ENCODE measurements at places on chromosomes 11 and 22.

DNA sequence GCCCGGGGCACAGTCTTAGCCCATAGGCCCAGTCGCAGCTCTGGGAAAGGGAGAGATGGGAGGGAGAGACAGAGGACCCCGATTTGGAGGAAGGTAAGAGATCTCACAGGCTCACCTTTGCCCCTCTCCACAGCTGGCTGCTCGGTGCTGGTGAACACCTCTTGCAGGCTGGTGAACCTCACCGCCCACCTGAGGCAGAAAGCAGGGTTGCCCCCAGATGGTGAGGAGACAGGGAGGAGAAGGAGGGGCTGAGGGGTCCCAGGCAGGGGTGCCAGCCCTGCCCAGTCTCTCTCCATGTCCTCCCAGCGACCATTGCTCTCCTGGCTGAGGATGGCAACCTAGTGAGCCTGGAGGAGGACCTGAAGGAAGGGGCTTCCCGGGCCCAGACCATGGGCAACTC is 1.2 kb downstream of the C22orf15 start:
- no peak for DNase-seq

- DNase-seq = no peak
Observed at GRCh38 chr11:118881228-118881627, 2.5 kb upstream of the CXCR5 start.

- no peak for DNase-seq
Observed at GRCh38 chr11:13680501-13681264, 12.2 kb downstream of the FAR1 start.

DNA sequence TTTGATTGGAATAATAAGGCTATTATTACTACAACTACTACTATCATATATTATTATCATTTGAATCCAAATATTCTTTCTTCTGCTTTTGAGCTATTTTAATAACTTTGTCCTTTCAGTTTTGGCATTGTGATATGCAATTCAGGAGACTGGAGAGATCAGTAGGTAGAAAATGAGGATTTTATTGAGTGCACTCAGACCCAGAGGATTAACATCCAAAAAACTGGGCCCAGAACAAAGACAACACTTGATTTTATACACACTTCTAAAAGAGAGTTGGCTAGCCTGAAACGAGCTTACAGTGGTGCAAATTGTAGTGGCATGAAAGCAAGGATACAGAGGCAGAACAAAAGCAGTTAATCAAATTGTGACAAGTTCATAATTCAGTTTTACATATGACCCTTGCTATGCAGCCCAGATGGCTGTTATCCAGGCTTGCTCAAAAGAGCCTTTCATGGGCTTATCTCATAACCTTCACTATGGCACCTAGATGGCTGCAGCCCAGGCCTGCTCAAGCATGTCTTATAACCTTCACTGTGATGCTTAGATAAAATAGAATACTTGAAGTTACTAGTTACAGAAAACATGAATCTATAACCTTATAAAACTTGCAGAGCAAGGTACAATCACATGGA is 796.3 kb upstream of the RAG2 start:
- no peak for DNase-seq

- no peak for DNase-seq
Observed at GRCh38 chr11:35892166-35892565, 51.7 kb upstream of the LDLRAD3 start.

DNA sequence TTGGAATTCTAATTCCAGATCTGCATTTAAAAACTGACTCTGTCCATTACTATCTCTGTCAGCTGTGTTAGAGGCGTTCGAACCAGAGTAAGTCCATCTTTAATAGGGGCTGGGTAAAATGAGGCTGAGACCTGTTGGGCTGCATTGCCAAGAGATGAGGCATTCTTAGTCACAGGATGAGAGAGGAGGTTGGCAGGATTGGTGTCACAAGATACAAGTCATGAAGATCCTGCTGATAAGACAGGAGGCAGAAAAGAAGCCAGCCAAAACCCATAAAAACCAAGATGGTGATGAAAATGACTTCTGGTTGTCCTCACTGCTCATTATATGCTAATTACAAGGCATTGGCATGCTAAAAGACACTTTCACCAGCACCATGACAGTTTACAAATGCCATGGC is 356.3 kb upstream of the ISX start:
- DNase-seq = no peak

DNA sequence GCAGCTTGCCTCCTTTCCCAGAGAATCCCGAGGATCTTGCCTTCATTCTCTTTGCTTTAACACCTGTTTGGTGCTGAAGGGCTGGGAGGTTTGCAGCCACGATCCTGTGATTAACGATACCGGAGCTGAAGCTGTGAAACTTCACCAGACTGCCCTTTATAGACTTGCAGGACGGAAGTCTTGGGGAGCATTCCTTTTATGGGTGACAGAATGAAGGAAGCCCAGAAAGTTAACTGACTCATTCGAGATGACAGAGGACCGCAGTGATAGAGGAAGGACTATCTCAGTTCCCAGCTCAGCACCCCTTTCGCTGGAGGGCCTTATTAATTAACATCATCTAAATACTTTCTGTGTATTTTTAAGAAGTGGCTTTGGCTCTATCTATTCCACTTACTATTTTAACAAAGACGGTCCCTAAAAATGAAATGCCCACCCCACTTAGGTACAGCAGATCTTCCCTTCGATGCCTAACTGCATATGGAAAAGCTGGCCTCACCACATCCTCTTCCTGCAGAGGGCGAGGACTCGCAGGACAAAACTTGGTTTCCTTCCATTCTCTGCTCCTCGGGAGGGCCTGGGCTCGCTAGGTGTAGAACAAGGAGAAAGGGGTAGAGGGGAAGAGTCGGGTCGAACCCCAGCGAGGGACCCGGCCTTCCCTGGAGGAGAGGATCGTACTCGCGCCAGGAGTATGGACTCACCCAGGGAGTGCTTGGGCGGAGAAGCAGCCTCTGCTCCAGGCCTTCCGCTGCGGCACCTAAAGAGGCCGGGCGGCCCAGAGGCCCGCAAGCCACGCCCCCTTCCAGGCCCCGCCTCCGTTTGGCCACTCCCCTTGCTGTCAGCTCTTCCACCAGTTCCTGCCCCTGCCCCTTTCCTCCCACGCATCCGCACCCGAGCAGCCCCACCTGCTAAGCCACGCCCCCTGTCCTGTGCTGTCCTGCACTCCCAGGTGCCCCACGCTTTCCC is 30.7 kb upstream of the USP47 start:
- no peak for DNase-seq

DNA sequence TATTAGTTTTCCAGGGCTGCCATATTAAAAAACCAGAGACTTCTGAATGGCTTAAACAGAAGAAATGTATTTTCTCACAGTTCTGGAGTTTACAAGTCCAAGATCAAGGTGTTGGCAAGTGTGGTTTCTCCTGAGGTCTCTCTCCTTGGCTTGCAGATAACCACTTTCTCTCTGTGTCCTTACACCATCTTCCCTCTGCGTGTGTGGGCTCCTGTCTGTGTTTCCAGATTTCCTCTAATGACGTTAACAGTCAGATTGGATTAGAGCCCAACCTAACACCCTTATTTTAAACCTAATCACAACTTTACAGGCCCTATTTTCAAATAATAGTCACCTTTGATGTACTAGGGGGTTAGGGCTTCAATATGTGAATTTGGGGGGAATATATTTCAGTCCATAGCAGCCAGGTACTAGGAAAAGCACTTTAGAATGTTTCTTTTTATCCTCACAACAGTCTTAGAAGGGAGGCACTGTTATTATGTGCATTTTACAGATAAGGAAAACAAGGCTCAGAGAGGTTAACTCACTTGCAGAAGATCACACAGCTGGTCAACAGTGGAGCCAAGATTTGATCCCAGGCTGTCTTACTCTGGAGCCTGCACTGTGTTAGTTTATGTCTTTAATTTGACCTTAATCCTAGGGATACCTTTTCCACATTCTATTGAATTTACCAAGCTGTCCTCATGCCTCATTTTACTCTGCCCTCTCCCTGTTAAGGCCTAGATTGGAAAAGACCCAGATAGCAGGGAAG is 116.4 kb upstream of the CRYBB3 start:
- DNase-seq = no peak

GRCh38 chr11:73662445-73663157 is 16.2 kb downstream of the PLEKHB1 start:
- no peak for DNase-seq

GRCh38 chr11:70487756-70488155 is 89.4 kb downstream of the CTTN start:
- DNase-seq = no peak

- no peak for DNase-seq
Observed at GRCh38 chr11:133828871-133829270, 16.4 kb downstream of the SPATA19 start.

DNA sequence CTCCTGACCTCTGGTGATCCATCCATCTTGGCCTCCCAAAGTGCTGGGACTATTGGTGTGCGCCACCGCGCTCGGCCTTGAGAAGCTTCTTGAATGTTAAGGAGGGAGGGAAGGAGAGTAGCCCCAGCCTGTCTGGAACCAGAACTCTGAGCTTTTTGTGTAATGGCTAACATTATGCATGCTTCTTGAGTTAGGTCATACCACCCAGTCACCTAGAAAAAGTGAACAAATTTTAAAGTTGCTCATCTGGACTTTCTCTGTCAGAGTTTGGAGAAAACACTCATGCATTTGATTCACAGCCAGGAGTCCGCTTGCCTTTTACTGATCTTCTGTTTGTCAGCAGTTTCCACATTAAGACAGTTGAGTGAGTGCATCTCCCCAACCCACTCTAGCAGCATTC is 82.1 kb downstream of the PPP6R3 start:
- DNase-seq = no peak

DNA sequence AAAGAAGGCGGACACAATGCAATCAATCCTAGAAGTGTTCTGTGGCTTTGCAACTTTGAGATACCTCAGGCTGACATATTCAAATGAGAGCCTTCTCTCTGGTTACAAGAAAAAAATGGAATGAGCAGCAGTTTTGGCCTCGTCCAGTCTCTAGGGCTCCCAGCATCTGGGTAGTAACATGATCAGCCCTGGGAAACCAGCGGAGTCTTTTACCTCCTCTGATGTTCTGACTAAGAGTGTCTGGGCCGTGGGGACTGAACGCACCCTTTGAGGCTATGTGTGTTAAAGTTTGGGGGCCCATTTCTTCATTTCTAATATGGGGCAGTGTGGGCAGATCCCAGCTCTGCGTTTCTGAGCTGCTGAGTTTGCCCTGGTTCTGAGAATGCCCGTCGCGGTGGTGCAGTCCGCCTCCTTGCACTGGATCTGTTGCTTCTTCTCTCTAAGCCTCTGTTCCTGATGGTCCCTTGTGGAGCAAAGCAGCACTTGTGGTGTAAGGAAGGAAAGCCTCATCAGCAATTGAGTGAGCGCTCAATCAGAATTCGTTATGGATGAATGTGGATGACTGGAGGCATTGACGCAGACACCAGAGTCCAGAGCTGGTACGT is 8.1 kb downstream of the PARVB start:
- no peak for DNase-seq

- no peak for DNase-seq
Observed at GRCh38 chr22:50567721-50568252, 5.1 kb upstream of the SYCE3 start.

DNA sequence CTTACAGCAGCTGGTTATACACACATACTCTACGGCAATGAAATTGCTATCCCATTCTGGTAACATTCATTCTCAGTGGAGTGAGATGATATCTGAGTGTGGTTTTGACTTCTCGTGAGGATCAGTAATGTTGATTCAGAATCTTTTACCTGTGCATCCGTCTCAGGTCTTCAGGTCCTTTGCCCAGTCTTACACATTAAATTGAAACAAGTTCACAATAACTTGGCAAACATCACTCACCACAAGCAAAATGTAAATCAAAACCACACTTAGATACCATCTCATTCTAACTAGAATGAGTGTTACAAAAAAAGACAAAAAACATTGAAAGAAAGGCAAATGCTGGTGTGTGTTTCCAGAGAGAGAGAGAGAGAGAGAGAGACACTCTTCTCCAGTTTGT is 14.0 kb downstream of the RGL4 start:
- DNase-seq = no peak

DNA sequence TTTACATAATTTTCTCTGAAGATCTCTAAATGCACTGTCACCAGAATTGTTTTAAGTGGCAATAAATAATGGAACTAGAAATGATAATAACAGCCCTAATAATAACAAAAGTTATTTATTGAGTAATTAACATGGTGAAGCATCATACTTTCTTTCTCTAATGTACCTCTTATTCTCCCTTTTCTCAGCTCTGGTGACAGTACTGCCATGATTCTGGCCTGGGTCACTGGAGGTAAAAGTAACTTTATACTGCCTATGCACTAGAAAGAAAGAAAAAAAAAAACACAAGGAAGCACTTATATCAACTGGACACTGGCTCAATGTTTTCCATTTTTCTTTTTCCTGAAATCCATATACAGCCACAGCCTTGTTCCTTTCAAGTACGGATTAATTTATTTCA is 43.7 kb downstream of the CADM1 start:
- DNase-seq = no peak

DNA sequence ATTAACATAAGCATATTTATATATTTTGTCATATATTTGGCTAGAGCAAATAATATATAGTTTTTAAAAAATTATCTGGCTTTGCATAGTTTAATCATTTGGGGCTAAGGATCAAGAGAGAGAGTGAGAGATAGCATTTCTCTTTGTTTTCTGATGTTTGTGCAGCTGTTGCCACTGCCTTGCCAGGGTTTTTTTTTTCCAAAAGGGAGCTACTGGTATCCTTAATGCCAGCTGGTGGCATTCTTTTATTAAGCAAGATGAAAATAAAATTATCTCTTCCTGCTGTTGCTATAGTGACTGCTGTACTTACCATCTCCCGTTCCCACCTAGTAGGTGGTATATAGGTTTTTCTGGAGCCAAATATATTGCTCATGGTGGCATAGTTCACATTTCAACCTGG is 793.3 kb upstream of the ARHGAP42 start:
- DNase-seq = no peak

GRCh38 chr22:25069758-25070481 is 117.4 kb downstream of the KIAA1671 start:
- no peak for DNase-seq

DNA sequence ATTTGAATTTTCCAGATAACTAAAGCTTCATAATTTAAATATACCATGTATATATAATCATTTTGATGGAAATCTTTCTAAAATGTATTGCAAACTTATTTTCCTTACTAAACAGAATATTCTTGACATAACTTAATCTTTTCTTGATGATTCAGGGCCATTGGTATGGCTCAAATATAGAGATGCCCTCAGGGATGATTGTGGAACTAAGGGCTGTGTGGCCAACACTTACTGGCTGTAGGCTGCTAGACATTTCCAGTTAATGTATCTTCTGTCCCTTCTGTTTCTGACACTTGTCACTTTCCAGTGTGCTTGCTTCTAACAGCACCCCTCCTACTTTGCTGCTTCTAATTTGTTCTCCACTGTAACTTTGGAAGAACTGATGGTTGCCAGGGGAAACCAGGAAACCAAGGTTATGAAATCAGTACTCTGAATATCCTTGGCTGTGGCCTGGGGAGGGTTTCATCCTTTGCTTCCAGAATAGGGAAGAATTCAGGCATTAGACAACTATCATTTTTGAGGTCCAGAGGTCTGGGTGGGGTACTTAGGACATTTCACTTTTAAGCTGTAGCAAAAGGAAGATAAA is 697.2 kb downstream of the ETS1 start:
- DNase-seq = no peak

Data from NCI-H1694 (cell line).